Mucosa of descending colon (tissue), 3 donors: ENCODE measurements at places on chromosomes 2 and 18. TPM values are rescaled to one million over a fixed set of nuclear protein-coding genes. Genes with fewer than 3 reads are reported as not detected.

The AOX1 gene
- total RNA-seq: 33.9 TPM

The CERKL gene
- not detected for total RNA-seq

The FMNL2 gene
- 25.4 TPM for total RNA-seq

The UGT1A3 gene
- total RNA-seq: 2.6 TPM

The MAP3K19 gene
- not detected for total RNA-seq

The FBXO15 gene
- total RNA-seq: not detected

The ATF2 gene
- total RNA-seq: 50.3 TPM

The SLC4A1AP gene
- total RNA-seq: 15.5 TPM

The CRYGC gene
- total RNA-seq: not detected

The PDCL3 gene
- 20.1 TPM for total RNA-seq

The IMMT gene
- total RNA-seq: 121 TPM

The COLEC12 gene
- total RNA-seq: 2.4 TPM

The MYO5B gene
- total RNA-seq: 52.7 TPM
